ENCODE measurements at places on chromosomes 12 and 14.

GRCh38 chr12:47184229-47184628 is 104.5 kb upstream of the AMIGO2 start:
- DNase-seq, result no peak

- no peak for DNase-seq
Observed at GRCh38 chr12:31899109-31899508, 60.1 kb upstream of the RESF1 start.

DNA sequence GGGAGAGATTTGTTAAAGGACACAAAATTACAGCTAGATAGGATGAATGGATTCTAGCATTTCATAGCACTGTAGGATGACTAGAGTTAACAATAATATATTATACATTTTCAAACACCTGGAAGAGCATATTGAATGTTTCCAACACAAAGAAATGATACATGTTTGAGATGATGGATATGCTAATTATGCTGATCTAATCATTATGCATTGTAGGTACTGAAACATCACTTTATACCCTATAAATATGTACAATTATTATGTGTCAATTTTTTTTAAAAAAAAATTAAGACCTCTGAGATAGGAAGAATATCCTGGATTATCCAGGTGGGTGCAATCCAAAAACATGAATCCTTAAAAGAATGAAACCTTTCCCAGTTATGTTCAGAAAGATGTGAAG is 100.3 kb upstream of the CPNE8 start:
- DNase-seq, result no peak

- no peak for DNase-seq
Observed at GRCh38 chr12:69466867-69467266, 3.3 kb upstream of the FRS2 start.

GRCh38 chr12:92516277-92516600 is 186.6 kb upstream of the PLEKHG7 start:
- DNase-seq, result no peak

DNA sequence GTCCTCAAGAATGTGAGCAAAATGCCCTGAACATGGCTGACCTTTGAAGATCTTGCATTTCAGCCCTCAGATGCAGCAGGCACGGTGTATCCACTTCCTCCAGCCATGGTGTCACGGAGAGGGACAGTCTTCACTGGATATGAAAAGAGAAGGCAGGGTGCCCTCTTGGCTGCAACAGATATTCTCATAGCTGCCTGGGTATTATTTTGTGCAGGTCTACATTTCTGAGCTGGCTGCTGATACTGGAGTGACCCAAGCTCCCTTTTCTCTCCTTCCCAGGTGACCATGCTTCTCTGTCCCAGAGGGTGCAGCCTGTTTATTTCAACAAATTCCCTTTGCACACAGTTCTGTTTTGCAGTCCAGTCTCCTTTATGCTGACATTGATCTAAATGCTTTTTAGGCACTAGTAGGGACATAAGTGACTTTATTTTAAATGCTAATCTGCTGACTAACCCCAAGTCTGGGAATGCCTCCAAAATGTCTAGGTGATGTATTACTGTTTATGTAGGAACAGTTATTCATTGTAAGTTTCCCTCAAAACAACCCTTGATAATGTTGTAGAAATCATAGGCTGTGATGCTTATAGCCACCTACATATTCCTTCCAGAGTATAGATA is 17.4 kb upstream of the PYGL start:
- DNase-seq, result no peak

DNA sequence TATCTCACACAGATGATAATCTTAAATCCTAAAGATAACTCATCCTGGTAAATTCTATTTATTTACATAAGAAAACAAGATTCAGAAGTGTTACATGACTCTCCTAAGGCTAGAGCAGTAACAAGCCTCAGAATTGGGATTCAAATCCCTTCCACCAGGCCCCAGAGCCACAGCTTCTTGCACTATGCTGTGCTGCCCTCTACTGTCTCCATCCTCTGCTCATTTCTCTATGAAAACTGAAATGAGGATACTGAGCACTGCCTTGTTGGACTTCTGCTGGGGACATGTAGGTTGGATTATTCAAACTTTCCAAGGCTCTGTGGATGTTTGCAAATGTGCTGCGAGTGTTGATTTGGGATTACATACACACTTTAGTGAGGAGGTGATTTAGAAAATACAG is 23.5 kb upstream of the C12orf50 start:
- no peak for DNase-seq

DNA sequence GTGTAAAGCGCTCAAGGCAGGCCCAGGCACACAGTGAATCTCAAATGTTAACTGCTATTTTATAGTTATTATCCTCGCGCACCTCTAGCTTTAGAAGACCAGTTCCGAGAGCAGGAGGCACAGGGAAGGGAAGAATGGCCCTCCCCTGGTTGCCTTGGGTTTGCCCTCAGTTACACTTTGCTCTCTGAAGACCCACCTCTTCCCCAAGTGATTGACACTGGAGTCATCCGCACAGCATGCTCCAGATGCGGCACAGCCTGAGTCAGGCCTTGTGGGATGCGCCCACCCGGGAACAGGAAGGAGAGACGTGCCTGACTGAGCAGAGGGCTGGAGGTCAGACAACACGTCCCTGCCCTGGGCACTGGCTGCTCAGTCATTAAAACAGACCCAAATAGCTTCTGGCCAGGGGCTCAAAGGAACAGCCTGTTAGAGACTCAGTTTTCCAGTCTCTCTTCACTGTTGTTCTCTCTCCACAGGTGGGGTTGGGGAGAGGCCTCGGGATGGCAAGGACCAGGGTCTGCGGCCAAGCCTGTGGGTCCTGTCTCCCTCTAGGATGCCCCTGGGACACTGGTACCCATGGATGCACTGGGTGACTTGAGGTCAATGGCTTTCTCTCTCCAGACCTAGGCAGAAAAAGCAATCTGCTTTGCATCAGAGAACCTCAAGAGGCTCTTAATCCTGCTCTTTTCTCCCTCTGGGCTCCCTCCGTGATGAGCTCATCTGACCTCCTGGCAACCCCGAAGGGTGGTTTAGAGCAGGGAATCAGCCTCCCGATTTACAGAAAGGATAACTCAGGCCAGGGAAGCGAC is 13.6 kb upstream of the MLXIP start:
- no peak for DNase-seq

DNA sequence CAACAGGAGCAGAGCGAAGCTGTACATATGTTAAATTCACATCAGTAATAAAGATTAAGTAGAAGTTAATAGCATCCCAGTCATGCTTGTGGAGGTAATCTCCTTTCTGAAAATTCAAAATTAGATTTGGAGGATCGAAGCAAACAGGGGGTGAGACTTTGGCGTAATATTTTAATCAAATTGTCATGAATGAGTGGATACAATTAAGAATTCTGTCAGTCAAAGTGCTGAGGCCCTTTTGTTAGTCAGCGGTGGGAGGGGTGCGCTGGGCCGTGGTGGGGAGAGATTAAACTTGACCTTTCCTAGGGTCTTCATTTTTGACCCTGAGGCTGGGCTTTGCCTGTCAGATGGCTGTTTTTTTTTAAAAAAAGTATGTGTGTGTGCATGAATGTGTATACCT is 226.7 kb downstream of the VRK1 start:
- DNase-seq, result no peak

DNA sequence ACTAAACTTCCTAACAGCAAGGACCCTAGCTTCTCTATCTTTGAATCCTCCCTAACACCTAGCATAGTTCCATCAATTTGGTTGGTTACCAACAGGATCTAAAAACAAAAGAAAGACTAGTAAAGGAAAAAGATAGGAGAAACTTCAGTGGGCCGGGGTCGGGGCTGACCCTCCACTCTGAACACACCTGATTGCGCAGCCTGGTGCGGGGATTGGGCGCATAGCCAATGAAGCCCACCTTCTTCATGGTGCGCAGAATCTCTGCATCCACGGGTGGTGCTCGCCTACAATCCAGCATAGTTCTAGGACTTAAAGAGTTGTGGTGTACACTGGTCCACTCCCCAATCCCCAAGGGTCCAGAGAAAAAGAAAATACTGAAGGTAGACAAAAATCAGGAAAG is 7.7 kb downstream of the PAN2 start:
- DNase-seq, result no peak

- peak; percentile 72 for DNase-seq
Observed at GRCh38 chr12:53078425-53079225, 565 bp downstream of the SPRYD3 start.

DNA sequence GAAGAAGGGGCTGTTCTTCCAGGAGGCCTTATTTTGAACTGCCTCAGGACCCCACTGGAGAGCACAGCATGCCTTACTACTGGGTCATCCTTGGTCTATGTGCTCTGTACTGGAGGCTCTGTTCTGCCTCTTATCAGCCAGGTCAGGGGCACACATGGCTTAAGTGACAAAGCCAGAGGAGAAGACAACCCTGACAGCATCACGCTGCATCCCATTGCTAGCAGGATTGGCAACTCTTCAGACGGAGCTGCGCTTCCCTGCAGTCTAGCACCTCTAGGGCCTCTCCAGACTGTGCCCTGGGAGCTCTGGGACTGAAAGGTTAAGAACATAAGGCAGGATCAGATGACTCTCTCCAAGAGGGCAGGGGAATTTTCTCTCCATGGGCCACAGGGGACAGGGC is 17.3 kb upstream of the TIGAR start:
- no peak for DNase-seq

DNA sequence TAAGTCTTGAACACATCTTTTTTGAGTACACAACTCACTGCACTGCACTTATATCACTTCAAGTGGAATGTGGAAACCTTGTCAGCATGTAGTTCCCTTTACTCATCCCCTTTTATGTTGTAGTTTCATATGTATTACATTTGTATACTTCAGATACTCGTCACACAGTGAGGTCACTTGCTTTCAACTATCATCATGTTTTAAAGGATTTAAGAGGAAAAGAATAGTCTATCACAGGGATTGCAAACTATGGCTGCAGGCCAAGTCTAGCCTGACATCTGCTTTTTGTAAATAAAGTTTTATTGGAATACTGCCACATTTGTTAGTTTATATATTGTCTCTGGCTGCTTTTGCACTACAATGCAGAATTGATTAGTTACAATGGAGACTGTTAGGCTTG is 24.3 kb downstream of the CNOT2 start:
- no peak for DNase-seq

- DNase-seq, result no peak
Observed at GRCh38 chr14:100376751-100377171, 53.6 kb downstream of the SLC25A47 start.

GRCh38 chr14:64442300-64442988 is 22.9 kb upstream of the AKAP5 start:
- no peak for DNase-seq

DNA sequence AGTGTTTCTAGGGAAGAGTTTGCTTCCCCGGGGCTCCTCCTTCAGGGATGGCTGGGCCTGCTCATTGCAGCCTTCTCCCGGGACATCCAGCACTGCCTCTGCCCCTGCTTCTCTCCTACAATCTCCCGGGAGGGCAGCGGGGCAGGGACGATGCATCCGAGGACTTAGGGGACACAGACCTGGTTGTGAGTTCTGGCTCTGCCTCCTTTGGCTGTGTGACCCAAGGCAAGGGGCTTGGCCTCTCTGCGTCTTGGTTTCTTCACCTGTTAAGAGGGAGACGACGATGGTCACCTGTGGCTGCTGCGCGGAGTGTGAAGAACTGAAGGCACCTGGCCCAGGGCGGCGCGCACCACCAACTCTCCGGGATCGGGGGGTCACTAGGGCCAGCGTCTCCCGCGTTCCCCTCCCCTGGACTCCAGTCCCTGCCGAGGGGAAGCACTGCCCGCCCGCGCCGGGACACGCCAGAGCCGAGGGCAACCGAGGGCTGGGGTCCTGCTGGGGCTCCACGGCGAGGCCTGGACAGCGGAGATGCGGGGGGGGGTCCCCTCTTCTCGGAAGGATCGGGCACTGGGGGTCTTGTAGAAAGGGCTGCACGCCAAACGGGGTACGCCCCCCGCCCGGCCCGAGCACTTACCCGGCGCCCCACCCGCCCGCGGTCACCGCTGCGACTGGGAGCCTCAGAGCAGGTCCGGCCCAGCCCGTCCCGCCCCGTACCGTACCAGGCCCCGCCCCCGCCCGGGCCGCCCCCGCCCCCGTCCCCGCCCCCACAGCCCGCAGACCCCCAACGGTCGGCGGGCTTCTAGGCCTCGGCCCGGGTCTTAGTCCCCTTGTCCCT is at the start of gene HVCN1:
Gene HVCN1 (minus strand): TSS at position 670 of the 835 bp plus-strand sequence. CDS start 5,870 bp downstream, outside the sequence.
- DNase-seq, result peak; percentile 79

DNA sequence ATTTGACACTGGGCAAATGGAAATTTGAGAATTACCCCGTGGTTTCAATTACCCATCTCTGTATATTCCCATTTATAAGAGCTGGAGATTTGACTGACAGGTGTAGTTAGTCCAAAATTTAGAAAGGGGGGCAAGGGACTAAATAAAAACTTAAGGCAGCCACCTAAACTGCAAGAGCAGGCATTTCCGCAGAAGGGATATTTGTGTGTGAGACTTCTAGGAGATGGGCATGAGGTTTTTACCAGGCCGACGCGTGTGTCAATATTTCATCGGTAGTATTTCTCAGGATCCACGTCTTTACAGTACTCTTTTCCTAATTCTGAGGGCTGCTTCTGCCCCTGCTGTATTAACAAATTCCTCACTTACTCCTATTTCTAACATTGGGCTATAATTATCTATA is 1.4 kb downstream of the FAR2 start:
- no peak for DNase-seq

DNA sequence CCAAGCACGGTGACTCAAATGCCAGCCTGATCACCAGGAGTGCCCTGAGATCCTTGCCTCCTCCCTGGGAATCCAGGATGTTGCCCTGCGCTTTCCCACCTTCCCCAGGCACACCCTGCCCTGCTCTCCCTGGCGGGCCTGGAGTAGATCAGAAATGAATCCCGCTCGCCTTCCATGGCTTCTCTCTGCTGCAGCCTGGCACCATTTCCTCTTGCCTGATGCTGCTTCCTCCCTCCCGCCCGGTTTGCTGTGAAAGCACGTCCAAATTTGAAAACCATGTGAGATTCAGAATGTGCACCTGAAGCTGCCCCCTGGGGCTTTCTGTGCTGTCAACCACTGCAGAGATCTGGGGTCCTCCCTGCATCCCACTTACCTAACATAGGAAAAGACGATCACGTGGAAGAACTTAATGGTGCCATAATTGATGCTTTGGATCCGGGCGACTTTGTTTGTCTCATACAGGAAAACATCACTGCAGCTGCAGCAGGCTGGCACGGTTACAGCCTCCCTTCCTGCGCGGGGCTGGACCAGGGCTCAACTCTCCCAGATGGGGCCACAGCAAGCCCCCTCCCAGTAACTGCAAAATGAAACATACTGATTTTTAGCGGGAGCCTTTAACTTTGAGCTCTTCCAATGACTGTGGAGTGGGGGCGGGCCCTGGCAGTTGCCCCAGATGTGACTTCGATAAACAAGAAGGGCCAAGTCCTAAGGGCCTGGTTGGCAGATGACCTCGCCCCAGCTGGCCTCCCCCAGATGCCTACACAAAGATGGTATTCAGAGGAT is 24.9 kb upstream of the C12orf76 start:
- peak; percentile 19 for DNase-seq

GRCh38 chr12:94603434-94604365 is 46.7 kb downstream of the TMCC3 start:
- peak; percentile 54 for DNase-seq

- no peak for DNase-seq
Observed at GRCh38 chr12:18646286-18646890, 91.4 kb downstream of the PLCZ1 start.

Data from germinal center (tissue), 1 donor.